ENCODE measurements at places on chromosomes 1 and 21.

- DNase-seq, result no peak
Observed at GRCh38 chr21:39258207-39258606, 55.2 kb downstream of the BRWD1 start.

- DNase-seq, result no peak
Observed at GRCh38 chr1:12528021-12528852, 89.8 kb downstream of the DHRS3 start.

GRCh38 chr1:153478047-153478691 is 17.7 kb upstream of the S100A7 start:
- no peak for DNase-seq

DNA sequence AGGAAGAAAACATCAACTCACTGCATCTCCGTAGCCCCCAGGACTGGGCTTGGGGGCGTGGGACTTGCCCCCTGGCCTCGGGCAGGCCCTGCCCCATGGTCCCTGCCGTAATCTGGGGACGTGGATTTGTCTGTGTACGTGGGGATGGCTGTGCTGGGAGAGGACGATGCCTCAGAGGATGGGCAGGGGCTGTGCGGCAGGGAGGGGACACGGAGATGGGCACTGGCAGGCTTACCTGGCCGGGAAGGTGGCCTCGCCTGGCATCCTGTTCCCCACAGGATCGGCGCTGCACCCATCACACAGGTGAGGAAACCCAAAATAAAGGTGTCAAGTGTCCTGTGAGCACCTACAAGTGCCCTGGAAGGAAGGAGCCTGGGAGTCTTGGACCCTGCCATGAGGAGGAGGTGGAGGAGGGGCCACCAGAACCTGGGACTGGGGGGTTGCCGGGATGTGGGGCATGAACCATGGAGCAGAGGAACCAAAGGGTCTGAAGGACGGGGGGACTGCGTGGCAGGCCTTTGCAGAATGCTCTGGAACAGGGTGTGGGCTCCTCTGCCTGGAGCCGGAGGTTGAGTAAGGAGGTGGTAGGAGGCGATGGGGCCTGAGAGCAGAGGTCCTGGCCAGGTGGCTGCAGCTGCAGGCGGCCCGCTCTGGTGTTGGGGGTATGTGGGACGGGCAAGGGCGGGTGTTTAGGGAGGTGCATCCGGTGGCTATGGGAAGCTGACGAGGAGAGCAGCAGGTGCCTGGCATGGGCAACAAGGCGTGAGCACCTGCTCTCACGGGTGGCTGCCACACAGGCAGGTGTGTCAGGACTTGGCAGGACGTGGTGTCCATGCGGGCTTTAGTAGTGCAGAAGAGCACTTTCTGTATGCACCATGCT is 27.8 kb upstream of the LRRC3 start:
- DNase-seq, result no peak

- no peak for DNase-seq
Observed at GRCh38 chr1:207020709-207021107, 11.8 kb downstream of the C1orf116 start.

- DNase-seq, result no peak
Observed at GRCh38 chr1:173422456-173422976, 54.6 kb upstream of the PRDX6 start.

- no peak for DNase-seq
Observed at GRCh38 chr1:154716614-154717527, 108.9 kb upstream of the ADAR start.

DNA sequence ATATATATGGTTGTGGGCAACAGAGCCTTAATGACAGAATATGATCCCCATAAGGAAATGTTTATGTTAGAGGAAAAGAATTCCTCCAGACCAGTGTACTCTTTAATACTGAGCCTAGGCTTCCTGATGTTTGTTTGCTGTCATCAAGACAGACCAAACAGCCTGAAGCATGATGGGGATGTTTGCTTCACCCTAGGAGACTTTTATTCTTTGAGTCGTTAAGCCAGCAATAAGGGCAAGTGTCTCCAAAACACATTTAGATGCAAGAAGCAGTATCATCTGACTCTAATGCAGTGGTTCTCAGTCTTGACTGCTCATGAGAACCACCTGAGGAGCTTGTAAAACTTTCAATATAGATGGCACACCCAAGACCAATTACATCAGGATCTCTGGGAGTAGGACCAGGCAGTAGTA is 33.1 kb downstream of the UBE2U start:
- no peak for DNase-seq

DNA sequence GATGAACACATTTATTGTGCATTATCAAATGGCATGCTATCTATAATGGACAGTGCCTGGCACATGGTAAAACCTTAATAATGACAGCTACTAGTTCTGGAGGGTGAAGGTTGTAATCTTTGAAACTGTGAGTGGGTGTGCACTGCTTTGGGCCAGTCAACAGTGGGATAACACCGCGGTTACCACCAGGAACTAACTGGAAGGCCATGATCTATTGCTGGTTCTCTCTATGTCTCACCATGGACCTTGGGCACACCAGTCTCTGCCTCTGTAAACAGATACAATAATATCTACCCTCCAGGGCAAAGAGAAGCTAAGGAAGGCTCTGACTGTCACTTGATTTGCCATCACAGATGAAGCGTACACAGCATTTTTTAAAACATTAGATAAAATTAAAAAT is 198.6 kb upstream of the ESRRG start:
- no peak for DNase-seq

All from epithelial cell of prostate (primary cell).